ENCODE measurements at places on chromosomes 7 and 10. TPM values are rescaled to one million over a fixed set of nuclear protein-coding genes. Genes with fewer than 3 reads are reported as not detected.

Gene TCERG1L
- polyA plus RNA-seq: not detected

- DNase-seq: no peak
Measured at GRCh38 chr7:66036788-66037187, 38.8 kb upstream of the ASL start.

DNA sequence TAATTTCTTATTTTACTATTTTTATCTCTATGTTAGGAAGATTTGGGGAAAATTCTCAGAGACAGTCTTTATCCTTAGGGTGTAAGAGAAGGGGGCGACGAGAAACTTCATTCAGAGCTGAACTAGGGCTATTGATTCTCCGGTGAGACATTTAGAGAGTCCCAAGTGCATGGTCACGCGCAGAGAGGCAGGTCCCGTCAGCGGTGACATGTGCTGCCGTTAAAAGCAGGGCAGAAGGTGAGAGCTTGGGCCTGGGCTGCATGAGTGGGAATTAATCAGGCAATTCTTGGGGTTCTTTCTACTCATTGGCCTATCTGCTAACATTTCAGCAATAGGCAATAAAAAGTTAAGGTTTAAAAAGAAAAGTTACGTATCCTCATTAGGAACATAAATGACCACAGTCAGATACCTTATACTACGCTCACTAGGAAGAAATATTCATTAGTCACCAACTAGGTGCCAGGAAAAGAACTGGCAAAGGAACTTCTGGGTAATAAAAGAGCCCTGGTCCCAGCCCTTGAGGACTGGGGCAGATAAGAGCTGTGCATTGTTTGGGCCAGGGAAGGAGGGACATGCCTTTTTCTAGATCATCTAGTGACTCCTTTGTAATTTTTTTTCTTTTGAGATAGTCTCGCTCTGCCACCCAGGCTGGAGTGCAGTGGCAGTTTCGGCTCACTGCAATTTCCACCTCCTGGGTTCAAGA lies 21.2 kb downstream of the PRKCQ start:
- no peak for DNase-seq

Gene SEMA4G
- polyA plus RNA-seq: 2.3 TPM

Gene SFTPD
- polyA plus RNA-seq: not detected

Gene SPDYE3
- polyA plus RNA-seq: not detected

Gene TMEM229A
- polyA plus RNA-seq: not detected

GRCh38 chr7:131655866-131656265 lies 99.4 kb upstream of the PODXL start:
- DNase-seq: no peak

GRCh38 chr7:110775046-110775445 lies 315.9 kb upstream of the LRRN3 start:
- no peak for DNase-seq

Gene ZNF425
- 1.7 TPM for polyA plus RNA-seq

GRCh38 chr10:94439275-94439861 lies 37.0 kb downstream of the TBC1D12 start:
- DNase-seq: peak; percentile 3

Gene CACUL1
- 11.3 TPM for polyA plus RNA-seq

- no peak for DNase-seq
Measured at GRCh38 chr10:33106767-33107166, 148.7 kb upstream of the ITGB1 start.

DNA sequence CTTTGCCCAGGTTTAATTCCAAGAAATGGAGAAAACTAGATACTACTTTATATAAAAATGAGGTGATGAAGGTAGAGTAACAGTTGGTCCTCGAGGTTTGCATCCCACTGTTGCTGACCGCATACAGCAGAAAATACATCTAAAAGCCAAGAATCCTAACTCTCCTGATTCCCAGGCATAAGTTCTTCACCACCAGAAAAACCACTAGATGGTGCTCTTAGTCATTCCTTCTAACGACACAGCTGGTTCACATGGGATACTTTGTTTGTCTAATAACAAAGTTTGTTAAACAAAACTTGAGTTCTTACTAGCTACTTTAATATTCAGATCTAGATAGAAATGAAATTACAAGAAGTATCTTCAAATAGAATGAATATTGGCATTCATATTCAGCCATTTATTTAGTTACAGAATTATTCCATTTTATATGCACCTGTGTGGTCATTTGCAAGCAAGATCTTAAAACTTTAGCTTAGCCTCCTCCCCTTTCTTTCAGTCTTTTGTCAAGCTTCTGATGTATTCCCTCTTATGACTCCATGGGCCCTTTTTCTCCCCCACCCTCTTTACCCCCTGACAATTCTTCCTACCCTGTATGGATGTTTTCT lies 54.1 kb upstream of the CYP26C1 start:
- peak; percentile 35 for DNase-seq

GRCh38 chr7:70539617-70540016 lies 592.3 kb upstream of the GALNT17 start:
- DNase-seq: no peak

DNA sequence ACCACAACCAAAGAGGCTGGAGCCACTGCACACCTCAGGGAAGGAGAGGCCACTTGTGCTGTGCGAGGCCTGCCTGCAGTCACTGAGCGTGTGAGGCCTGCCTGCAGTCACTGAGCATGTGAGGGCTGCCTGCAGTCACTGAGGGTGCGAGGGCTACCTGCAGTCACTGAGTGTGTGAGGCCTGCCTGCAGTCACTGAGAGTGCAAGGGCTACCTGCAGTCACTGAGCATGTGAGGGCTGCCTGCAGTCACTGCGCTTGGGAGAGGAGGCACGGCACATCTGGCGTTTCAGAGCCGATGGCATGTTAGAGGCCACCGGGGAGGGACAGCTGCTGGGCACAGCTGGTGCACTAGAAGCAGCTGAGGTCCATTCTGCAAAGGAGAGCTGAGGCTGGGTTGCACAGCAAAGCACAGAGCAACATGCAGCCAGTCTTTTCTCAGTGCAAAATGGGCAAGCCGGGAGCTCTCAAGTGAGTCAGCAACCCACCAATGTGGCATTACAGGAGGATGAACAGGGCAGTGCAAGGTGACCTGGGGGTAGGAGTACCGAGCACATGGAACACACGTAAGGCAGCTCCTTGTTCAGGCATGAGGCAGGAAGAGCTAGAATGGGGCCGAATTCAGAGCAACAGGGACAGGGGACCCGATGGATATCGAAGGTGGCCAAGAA lies 540.1 kb downstream of the PTPRN2 start:
- DNase-seq: no peak

- DNase-seq: no peak
Measured at GRCh38 chr7:55160539-55160938, 141.7 kb downstream of the EGFR start.

Gene LIPJ
- not detected for polyA plus RNA-seq

- peak; percentile 26 for DNase-seq
Measured at GRCh38 chr10:126598009-126598408, 72.5 kb downstream of the C10orf90 start.

GRCh38 chr7:498678-499641 lies 20.7 kb downstream of the PDGFA start:
- no peak for DNase-seq

GRCh38 chr10:35933940-35934641 lies 292.0 kb upstream of the FZD8 start:
- DNase-seq: no peak

Gene LLCFC1
- not detected for polyA plus RNA-seq

GRCh38 chr10:17819836-17820235 lies 10.7 kb downstream of the MRC1 start:
- no peak for DNase-seq

- DNase-seq: no peak
Measured at GRCh38 chr7:104371216-104371979, 43.0 kb downstream of the LHFPL3 start.

DNA sequence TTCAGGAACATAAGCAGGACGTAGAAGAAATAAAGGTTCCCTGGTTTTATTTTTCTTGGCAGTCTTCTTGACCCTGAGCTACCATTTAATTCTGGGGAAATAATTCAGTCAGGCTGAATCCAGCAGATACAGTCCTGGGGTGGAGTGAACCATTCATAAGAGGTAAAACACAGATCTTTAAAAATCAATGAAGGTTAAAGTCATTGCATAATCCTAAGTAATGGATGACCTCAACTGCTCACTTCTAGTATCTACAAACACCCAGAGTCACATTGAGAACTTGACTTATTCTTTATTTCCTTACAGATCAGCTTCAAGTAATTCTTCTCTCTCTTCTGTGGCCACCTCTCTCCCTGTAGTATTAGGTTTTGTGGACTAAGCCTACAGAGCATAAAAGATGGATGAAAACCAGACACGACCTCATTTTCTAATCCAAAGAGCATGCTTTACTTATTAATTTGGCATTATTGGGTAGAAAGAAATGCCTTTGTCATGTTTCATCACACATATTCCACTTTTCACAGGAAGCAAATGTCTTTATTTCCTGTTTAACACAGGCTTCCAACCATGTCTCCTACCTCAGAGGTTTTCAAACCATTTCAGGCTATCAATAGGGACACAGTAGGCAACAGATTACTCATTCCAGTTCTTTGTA lies 182.3 kb upstream of the IMMP2L start:
- DNase-seq: no peak

DNA sequence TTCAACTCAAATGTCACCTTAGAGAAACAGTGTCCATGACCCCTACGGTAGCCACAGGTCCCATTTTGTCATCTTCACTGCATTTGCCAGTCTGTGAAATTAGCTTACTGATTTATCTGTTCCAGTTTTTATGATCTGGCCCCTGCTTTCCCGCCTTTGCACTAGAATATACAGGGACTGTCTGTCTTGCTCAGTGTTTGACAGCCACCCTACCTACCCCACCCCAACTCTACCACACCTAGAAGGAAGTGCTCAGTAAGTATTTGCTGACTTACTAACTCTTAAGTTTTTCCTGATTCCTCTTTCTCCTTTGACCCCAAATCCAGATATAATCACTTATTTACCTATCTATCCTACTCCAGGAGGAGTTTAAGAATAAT lies 49.5 kb downstream of the CREB3L2 start:
- DNase-seq: no peak

DNA sequence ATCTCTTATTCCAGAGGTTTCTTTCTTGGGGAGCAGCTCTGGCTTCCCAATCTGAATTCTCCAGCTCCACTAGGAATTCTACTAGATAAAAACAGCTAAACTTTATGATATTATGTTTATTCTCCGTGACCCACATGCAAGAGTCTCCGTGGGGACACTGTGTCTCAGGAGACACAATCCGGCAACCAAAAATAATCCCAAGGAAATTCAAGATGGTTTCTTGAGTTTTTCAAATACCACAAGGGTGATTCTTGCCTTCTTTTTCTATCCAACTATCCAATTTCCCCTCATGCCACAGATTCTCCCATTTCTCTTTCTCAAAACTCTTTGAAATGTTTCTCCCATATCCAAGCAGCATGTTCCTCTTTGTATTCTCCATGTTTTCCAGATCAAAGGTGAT lies 103.1 kb downstream of the FAS start:
- no peak for DNase-seq

GRCh38 chr7:156017431-156017830 lies 205.2 kb upstream of the SHH start:
- no peak for DNase-seq

GRCh38 chr10:100816671-100817070 lies 71.3 kb downstream of the PAX2 start:
- no peak for DNase-seq

DNA sequence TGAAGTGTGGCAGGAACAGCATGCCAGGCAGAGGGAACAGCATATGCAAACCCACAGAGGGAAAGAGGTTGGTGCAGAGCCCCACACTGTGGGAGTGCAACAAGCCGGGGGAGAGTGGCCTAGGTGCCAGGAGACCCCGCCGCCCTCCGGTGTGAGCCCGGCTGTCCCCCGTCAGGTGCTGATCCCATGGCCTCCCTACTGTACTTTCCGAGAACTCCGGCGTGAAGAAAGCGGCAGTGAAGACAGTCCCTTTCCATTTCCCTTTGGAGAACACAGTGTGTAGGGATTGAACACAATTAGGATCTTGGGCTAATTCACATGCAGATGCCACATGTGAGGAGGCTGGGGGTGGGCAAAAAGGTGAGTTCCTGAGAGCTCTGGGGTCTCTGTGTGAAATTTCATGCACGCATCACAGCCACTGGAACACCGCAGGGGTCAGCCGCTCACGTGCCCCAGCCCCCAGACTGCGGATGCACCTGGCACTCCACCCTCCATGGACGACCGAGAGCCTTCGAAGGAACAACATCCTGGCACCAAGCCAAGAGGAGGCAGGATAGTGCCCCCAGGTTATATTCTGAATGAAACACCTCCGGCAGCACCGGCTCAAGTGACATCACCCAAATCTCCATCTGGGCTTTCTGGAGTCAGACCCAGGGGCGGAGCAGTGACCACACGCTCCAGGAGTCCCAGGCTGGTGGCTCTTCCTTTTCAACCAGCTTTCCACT lies 82.1 kb upstream of the PPP2R2D start:
- DNase-seq: no peak

GRCh38 chr10:69574571-69574978 lies 1.4 kb upstream of the NEUROG3 start:
- no peak for DNase-seq

Gene CNPY1
- not detected for polyA plus RNA-seq

All from mammary epithelial cell (primary cell).